ENCODE measurements at places on chromosomes 6 and 20.
A peak's percentile ranks its signal among the peaks of the same experiment; 100 is the strongest.

- no peak for DNase-seq
These were observed 584 bp downstream of the PTK7 start for GRCh38 chr6:43076464-43077332.

- DNase-seq: no peak
These were observed 8.6 kb downstream of the FHL5 start for GRCh38 chr6:96571551-96571950.

GRCh38 chr6:79646006-79646405 is 14.9 kb downstream of the SH3BGRL2 start:
- peak; percentile 23 for DNase-seq

DNA sequence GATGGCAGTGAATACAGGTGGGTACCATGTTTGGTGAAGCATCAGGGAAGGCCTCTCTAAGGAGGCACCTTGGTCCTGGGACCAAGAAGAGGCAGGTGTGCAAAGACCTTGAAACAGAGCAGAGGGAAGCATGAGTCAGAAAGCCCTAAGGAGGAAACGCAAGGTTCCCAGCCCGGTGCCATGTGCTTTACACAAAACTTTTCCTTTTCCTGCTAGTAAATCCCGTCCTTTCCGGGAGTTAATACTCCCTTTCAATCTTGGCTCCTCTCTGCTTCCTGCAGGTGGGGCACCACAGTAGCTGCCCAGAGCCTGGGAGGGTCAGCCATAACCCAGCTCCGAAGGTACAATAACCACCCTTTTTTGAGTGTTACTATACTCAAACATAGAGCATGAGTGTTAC is 19.4 kb upstream of the SLC23A2 start:
- DNase-seq: no peak

DNA sequence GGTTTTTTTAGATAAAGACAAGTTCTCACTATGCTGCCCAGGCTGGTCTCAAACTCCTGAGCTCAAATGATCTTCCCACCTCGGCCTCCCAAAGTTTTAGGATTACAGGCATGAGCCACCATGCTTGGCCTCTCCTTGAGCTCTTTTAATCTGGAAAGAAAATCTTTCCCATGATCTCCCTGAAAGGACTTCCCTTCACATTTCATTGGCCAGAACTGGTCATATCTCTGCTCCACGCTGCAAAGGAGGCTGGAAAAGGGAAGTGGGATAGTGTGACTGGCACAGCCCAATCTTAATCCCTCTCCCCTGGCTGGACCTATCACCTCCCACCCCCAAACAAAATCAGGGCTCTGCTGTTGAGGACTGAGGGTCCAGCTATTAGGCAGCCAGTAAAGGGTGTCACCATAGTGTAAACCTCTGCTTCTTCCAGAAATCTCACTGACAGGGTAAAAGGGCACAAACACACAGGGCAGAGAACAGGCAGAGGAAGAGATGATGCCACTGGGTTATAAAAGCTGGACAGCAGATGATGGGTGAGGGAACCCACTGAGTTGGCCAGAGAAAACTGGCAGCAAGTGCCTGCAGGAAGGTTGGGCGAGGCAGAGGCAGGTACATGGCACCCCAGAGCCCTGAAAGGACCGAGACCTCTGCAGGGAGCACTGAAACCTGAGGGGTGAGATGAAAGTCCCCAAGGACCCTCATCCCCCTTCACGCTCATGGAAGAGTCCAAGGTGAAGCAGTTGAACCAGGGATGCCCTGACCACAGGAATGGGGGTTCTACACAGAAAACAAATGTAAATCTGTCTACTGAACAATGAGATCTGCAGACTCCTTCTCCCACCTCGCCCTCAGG is 83.1 kb upstream of the PTPN1 start:
- no peak for DNase-seq

GRCh38 chr6:81624453-81624852 is 128.0 kb downstream of the TENT5A start:
- DNase-seq: no peak

DNA sequence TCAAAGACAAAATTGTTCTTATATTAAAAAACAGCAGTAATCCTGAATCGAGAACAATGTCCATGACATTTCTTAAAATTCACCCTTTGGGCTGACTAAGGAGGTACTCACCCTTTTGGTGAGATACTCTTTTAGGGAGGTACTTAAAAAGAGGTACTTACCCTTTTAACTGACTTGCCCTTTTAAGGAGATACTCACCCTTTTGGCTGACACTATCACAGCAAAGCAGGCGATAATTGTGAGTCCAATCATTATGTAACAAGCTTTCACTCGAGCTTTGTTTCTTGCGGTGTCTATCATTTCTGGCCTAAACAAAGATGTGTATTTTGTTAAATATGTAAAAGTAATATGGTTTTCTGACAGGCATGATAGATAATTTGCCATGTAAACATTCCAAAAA is 3.7 kb downstream of the FAM162B start:
- DNase-seq: no peak

DNA sequence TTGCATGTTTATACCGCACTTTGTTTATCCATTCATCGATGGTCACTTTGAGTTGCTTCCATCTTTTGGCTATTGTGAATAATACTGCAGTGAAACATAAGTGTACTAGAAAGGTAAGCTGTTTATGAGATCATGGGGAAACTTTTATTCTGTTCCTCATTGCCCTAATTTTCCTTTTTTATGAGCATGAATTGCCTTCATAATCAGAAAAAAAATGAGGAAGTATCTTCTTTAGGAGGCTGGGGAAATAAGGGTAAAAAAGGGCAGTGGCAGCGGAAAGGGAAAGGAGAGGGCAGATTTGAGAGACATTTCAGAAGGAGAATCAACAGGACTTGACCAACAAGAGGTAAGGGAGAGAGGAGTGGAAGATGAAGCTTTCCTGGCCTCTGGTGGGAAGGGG is 14.3 kb upstream of the SERINC3 start:
- no peak for DNase-seq

- no peak for DNase-seq
These were observed 5.9 kb upstream of the HDAC2 start for GRCh38 chr6:113976806-113977205.

DNA sequence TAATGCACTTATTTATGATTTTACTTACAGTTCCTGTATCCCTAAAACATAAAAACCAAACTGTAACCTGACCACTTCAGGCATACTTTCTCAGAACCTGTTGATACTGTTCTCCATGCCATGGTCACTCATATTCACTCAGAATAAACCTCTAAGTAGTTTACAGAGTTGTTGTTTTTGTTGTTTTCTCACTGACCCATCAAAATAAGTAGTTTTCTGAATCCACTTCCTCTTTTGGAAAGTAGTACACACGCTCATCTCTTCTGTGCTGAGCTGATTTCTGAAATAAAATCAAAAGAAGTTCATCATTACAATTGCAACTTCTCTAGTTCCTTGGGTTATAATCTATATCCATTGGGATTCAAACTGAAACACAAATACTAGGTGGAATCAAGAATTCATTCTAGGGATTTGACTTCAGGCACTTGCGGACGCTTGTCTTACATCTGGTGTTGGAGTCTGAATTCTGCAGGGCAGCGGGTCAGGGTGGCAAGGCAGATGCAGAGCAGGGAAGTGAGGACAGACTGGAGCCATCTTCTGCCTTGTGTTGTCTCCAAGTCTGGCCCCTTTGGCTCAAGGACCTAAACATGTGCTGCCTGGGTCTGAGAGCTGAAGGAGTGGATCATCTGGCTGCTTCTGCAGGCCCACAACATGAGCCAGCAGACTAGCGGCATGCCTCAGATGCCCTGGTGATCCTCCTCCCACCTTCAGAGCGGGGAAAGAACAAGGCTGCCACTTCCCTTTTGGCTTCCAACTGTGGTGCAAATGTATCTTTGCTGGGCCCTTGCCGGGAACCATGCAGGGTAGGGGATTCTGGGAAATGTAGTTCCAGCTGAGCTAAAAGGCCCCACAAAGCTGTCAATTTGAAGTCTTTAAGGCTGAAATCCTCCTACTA is 167.9 kb upstream of the MYLIP start:
- no peak for DNase-seq

DNA sequence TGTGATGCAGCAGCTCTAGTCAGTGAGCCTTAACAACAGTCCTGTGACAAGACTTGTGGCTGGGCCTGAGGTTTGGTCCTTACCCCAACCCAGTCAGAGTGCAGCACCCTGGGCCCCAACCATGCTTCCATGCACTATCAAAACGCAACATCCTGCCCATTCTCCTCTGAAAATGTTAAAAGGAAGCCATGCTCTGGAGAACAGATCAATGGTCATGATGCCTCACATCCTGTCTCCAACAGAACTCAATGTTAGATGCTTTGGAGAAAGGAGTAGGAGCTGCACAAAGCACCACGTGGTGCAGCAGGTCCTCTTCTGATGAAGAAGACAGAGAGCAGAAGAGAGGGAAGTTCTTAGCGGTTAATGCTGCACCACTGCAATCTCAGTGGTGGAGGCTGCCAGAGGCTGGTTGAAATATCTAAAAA is 41.9 kb downstream of the TRAM2 start:
- DNase-seq: peak; percentile 30

DNA sequence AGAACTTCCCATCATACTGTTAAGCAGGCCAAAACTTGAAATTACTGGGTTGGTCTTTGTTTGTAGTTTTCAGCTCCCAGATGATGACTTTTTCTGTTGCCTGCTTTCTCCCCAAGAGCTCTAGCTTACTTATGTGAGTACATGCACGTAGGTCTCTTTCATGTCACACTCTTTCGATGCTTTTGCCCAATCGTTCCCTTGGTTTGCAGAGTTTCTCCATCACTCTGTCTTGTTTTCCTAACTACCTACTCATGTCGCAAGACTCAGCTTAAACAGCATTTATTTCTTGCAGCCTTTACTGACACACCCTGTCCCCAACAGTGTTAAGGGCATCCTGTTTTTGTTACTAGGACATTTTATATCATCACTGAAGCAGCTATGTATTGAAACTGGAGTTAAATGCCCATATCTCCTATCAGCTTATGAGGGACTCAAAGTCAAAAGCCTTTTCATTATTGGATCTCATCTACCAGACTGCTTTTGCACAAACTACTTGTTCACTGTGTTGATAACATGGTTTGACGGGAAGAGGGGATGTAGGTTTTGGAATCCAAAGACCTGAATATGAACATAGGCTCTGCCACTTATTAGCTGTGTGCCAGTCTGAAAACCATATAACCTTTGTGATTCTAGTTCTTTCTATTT is 2.9 kb downstream of the ARG1 start:
- DNase-seq: no peak

DNA sequence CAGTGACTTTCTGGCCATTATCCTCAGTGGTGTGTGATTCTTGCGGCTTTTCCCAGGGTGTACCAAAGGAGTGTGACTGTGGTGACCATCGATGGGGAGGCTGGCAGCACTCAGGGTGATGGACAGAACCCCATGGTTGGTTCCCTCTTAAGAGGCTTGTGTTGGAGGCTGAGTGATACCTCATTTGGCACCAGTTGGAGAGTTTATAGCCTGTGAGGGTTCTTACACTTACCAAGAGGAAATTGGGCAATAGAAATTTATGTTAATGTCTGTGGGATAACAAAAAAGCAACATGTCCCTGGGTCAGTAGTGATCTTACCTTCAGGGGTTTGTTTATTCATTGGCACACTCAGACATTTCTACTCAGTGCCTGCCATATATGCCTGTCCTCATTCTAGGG is 37.2 kb downstream of the DAAM2 start:
- no peak for DNase-seq

DNA sequence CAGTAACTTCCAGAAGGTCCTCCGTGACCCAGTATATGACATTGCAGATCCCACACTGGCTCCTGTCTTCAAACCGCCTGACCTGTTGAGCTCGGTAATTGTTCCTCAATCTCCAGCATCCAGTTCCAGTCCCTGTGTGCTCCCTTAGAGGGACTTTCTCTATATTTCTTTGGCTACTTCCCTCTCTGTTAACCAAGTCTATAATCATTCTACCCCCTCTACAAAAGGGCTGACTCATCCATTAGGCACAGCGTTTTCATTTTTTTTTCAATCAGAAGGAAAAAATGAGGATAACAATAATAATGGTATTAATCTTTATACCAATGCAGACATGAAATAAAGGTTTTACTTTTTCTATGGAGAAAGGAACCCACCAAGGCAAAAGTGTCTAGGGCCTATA is 69.3 kb downstream of the FAM229B start:
- no peak for DNase-seq

- DNase-seq: peak; percentile 80
These were observed 78.1 kb downstream of the PRDM1 start for GRCh38 chr6:106163966-106164877.

DNA sequence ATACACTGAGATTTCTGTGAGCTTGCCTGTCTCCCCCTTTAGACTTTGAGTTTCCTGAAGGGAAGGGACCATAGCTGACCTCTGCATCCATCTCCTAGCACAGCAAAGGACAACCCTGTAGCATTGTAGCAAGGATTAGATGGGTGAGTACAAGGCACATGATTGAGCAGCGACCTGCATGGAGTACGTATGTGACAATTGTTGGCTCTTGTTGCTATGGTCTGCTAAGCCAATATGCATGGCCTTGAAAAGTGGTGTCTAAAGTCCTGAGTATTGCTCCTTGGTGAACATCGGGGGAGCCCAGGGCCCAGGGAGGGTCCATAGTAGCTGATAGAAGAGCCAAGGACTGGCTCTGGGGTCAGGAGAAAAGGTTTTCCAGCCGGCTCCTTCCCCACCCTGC is 365.0 kb upstream of the CHD6 start:
- no peak for DNase-seq

DNA sequence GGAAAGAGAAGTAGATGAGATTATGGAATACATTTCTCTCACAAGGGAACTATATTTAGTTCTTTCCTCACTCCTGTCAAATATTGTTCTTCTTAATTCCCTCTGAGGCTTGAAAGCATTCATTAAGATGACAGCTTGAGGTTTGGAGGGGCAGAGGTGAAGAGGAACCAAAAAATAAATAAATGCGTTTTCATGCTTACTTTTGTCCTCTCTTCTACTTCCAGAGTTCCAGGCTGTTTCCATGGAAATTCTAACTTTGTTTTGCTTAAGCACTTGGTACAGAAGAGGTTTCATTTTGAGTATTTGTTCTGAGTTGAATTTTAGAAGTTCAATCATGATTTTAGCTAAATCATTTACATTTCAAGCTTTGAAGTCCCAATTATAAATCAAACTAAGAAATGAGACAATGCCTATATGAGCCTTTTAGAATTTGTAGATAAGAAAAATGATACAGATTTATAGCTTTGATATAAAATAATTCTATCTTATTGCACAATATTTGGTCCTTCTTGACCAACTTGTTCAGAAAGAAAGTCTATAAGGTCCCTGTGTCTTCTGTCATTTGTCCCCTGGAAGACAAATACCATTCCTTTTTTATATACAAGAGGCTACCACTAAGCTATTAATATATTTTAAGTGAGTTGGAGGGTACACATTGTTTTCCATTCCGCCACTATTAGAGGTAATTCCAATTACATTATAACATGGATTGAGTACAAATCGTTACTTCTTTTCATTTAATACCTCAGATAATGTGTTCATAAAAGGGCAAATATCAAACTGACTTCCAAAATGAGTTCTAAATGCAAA is 16.3 kb downstream of the RBM24 start:
- DNase-seq: no peak

GRCh38 chr6:3247255-3248146 is 11.2 kb upstream of the PSMG4 start:
- DNase-seq: no peak

- no peak for DNase-seq
These were observed 3.7 kb upstream of the BEND3 start for GRCh38 chr6:107118976-107119375.

Data from activated naive CD4-positive, alpha-beta T cell treated with anti-CD3 and anti-CD28 coated beads for 36 hours (primary cell).